ENCODE measurements at places on chromosomes 12 and 14. TPM values are rescaled to one million over a fixed set of nuclear protein-coding genes. Genes with fewer than 3 reads are reported as not detected.

The P3H3 gene
- total RNA-seq: 23.1 TPM

The TAS2R7 gene
- total RNA-seq: not detected

The GNPTAB gene
- total RNA-seq: 13.9 TPM

The GPRC5A gene
- total RNA-seq: 273 TPM

The SLC22A17 gene
- 6.9 TPM for total RNA-seq

The STYK1 gene
- total RNA-seq: 0.28 TPM

The GPX2 gene
- total RNA-seq: 281 TPM

The PXMP2 gene
- total RNA-seq: 31.3 TPM

The MGAT4C gene
- total RNA-seq: not detected
